ENCODE measurements at places on chromosomes 16 and 17.

- no peak for DNase-seq
Observed at GRCh38 chr17:80585890-80586845, 41.5 kb downstream of the RPTOR start.

- DNase-seq, result no peak
Observed at GRCh38 chr17:44398692-44399691, 9.5 kb upstream of the ITGA2B start.

GRCh38 chr17:42535155-42536047 lies 640 bp upstream of the NAGLU start:
- no peak for DNase-seq

- no peak for DNase-seq
Observed at GRCh38 chr16:58021661-58022551, 3.6 kb upstream of the MMP15 start.

- DNase-seq, result no peak
Observed at GRCh38 chr16:21277927-21278706, at the start of gene CRYM. TSS of gene CRYM (minus strand) at chr16:21278290. CDS start at chr16:21278251, 39 bp downstream.

- no peak for DNase-seq
Observed at GRCh38 chr17:1068356-1068755, 71.4 kb downstream of the TIMM22 start.

- DNase-seq, result no peak
Observed at GRCh38 chr17:44775838-44776621, 17.2 kb downstream of the ADAM11 start.

GRCh38 chr16:57261806-57262205 lies 16.7 kb downstream of the ARL2BP start:
- DNase-seq, result no peak

DNA sequence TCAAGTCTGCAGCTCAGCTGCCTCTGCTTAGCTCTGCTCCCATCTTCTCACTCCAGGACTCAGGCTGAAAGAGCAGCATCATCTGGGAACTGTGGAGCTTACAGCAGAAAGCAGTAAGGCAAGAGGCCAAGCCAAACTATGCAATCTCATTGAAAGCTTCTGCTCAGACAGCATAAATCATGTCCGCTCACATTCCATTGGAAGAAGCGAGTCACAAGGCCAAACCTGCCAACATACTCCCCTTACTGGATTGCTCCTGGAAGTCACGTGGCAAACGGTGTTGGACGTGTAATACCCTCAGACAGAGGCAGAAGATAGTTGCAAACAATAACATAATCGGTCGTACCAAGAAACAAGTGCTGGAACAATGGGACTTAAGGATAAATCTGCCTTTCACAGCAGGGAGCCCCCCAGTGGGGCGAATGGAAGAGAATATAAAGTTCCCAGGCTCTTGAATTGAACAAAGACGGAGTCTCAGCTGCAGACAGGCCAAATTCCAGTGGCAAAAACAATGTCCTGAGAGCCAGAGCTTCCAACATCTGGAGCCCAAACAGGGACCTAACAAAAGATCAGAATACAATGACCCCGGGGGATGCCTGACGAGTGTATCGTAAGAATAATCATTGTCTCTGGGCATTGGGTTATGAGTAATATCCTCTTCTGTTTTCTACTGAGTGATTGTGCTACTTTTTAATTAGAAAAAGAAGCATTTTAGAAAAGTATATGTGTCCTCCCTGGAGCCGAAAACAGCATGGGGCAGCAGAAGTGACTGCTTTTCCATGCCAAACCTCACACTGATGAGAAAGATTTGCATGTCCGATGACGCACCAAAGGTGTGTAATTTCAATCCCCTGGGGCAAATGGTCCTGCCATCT lies 68.4 kb downstream of the CMC2 start:
- DNase-seq, result no peak

GRCh38 chr16:8776129-8776584 lies 21.3 kb downstream of the TMEM186 start:
- DNase-seq, result no peak

DNA sequence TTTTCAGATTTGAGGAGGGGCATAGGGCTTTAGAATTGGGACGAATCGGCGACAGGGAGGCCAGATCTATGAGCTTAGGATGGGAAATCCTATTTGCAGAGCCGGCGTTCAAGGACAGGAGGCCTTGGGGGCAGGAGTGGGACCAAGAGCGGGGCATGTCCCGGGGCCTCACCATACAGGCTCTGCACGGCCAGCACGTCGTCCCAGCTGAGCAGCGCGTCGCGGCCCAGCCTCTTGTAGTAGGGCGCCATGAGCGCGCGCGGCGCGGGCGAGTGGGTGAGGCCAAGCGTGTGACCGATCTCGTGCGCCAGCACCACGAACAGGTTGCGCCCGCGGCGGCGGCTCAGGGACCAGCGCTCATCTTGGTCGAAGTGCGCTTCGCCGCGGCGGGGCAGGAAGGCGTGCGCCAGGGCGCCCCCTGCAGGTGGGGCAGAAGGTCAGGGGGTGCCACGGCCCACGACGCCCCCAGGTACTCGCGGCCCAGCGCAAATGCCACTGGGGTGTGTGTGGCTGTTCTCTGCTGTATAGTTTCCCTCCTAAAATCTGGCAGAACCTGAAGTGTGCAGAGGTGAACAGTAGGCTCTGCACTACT lies 9.3 kb downstream of the C17orf50 start:
- no peak for DNase-seq

- DNase-seq, result no peak
Observed at GRCh38 chr16:19239511-19240155, 45.9 kb upstream of the CLEC19A start.

- no peak for DNase-seq
Observed at GRCh38 chr16:31228206-31228605, 11.3 kb upstream of the PYDC1 start.

GRCh38 chr17:27892866-27893769 lies at the start of gene LYRM9:
TSS of gene LYRM9 (minus strand) at chr17:27893365. CDS start at chr17:27882694, 10,671 bp downstream.
- no peak for DNase-seq

Data from SIG-M5 (cell line).